ENCODE measurements at places on chromosomes 3 and 15.

DNA sequence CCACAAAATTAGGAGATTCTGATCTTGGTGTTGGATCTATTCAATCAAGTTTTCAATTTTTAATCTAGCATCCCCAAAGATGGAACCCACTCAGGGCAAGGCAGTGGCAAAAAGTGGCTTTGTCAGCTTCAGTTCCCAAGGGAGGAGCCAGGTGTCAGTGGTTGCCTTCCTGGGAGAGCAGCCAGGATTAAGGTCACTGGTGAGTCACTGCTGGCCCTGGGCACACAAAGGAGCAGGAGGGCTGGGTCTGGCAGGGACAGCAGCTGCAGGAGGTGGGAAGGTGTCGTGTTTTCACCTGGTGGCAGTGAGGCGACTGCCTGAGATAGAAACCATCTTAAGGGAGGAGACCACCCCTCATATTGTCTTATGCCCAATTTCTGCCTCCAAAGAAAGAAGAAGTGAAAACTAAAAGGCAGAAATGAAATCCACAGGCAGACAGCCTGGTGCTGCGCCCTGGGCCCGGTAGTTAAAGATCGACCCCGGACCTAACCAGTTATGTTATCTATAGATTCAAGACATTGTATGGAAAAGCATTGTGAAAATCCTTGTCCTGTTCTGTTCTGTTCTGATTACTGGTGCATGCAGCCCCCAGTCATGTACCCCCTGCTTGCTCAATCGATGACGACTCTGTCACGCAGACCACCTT, 5.9 kb upstream of the KLHL25 start:
- no peak for DNase-seq

DNA sequence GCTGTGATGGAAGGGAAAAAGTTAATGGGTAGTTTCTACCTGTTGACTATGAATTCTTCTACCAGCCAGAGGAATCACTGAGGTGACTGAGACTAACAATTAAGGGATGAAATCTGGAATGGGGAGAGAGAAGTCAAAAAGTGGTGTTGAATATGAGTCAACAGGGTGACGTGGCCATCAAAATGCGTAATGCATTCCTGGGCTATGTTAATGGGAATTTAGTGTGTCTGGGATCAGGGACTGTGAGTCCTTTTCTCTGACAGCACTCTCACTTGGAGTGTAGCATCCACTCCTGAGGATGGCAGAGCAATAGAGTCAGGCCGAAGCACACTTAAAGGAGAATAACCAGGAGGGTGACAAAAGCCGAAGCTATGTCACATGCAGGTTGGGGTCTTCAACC, 60.4 kb downstream of the MESD start:
- no peak for DNase-seq

- no peak for DNase-seq
Observed at GRCh38 chr3:57544181-57545125, at the start of gene DNAH12. Gene DNAH12 (minus strand): TSS chr3:57544344. CDS start chr3:57542870, 1,474 bp downstream.

GRCh38 chr3:187621881-187622280, 48.3 kb downstream of the SST start:
- no peak for DNase-seq

DNA sequence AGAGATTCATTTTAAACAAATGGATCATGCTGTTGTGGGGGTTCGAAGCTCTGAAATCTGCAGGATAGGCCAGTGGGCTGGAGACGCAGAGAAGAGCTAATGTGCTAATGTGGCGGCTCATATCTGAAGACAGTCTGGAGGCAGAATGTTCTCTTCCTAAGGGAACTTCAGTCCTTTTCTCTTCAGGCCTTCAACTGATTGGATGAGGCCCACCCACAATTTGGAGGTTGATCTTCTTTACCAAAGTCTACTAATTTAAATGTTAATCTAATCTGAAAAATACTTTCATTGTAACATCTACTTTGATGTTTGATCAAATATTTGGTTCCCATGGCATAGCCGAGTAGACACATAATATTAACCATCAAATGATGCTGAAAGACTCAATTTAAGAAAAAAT, 940.2 kb downstream of the ROBO1 start:
- no peak for DNase-seq

DNA sequence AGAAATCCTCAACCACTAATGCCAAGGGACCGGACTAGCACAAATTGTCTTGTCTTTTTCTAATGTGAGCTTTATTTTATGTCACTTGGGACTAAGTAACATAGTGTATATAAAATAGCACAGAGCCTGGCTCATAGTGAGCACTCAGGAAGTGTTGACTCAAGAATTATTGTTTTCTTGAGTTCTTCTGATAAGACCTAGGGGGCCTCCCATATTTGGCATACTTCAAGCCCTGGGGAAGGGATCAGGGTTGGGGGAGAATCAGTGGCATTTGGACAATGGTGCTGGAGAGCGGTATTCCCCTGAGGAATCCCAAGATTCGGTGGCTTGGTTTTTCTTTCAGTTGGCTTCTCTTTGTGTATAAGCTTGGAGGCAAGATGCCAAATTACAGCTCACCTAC, 19.4 kb downstream of the ZNF80 start:
- no peak for DNase-seq

DNA sequence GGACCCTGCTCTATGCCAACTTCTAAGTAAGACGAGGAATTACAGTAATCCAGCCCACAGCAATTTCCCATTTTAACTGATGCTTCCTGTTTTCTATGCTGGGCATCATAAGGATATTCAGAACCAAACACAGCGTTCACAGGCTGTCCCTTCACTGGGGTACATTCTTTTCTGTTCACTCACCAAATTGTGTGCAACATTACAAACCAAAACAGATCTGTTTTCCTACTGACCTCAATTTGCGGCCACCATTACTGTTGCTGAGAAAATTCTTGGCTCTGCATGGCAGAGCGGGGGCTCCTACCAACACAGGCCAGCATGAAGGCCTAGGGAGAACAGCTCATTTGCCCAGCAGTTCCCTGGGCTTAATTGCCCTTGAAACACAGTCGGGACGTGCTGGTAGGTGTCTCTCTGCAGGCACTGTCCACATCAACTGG, 76.5 kb downstream of the MYO1E start:
- no peak for DNase-seq
